ENCODE measurements at places on chromosomes 7 and 10.

- no peak overlapping the region for H3K4me3 ChIP-seq
- no peaks in the 10 kb centered on the region for H3K27me3 ChIP-seq
- H3K36me3 ChIP-seq = peaks cover 9% of the 10 kb centered on the region
Observed at GRCh38 chr7:45718464-45719330, 144.5 kb downstream of the ADCY1 start.

DNA sequence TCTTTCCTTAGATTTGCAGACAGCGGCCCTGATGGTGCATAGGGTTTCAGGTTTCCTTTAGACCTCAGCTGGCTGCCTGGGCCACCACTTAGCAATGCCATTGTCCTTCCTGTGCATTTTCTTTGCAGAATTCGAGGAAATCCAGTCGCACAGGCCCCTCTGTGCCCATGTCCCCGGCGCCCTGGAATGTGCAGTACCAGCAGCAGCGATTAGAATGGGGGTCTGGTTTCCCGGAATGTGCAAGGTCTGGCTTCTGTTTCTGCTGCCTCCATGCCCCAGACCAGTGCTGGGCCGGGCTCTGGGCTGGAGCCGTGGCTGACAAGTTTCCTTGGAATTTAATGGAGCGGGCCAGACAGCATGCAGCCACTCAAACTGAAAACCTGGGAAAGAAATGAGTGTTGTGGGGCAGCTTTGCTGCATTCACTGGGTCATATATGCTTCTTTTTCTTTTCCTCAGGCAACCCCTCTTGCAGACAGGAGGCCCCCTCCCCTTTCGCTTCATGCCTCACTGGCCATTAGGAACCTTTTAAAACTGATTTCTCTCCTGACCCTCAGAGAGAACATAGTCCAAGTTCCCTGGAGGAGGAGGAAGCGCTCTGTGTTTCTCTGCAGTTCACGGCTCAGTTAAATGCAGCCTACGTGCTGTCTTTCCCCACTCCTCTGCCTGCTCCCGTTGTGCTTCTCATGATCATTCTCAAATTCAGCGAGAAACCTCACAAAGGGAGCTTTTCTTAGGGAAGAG is 14.4 kb downstream of the HTRA1 start:
- no peaks in the 10 kb centered on the region for H3K36me3 ChIP-seq
- peaks cover 3% of the 10 kb centered on the region for H3K27me3 ChIP-seq
- H3K4me3 ChIP-seq = no peak overlapping the region
- H3K4me1 ChIP-seq = peaks cover 22% of the 10 kb centered on the region
- peak overlapping the region; percentile 50 for H3K27ac ChIP-seq

GRCh38 chr7:27235387-27236311 is 7.0 kb upstream of the EVX1 start:
- no peaks in the 10 kb centered on the region for H3K36me3 ChIP-seq
- peak overlapping the region; percentile 73 for H3K4me3 ChIP-seq
- DNase-seq = peak; percentile 69
- peaks cover 86% of the 10 kb centered on the region for H3K27me3 ChIP-seq
- no peak overlapping the region for H3K27ac ChIP-seq

- H3K4me3 ChIP-seq = no peak overlapping the region
- peaks cover 8% of the 10 kb centered on the region for H3K4me1 ChIP-seq
- H3K27ac ChIP-seq = no peak overlapping the region
- no peaks in the 10 kb centered on the region for H3K27me3 ChIP-seq
Observed at GRCh38 chr10:3578159-3578558, 206.8 kb downstream of the KLF6 start.

DNA sequence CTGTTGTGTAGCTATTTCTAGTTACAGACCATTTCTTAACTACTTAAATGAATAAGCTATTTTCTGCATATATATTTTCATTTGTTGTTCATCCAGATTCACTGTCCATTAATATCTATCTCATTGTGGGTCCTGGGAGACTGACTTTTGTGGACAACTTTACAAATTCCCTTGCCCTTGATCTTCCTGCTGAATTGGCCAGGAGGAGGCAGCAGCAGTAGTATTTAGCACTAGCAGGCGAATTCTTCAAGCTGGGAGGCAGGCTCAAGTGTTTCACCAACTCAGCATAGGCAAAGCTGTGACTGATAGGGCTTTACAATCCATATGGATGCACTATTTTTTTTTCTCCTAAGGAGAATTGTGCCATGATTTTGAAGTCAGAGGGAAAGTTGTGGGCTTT is 461.0 kb upstream of the NRG3 start:
- H3K36me3 ChIP-seq = no peaks in the 10 kb centered on the region
- no peak overlapping the region for H3K27ac ChIP-seq
- H3K4me3 ChIP-seq = no peak overlapping the region
- H3K4me1 ChIP-seq = no peaks in the 10 kb centered on the region
- DNase-seq = peak; percentile 1
- H3K27me3 ChIP-seq = no peaks in the 10 kb centered on the region

DNA sequence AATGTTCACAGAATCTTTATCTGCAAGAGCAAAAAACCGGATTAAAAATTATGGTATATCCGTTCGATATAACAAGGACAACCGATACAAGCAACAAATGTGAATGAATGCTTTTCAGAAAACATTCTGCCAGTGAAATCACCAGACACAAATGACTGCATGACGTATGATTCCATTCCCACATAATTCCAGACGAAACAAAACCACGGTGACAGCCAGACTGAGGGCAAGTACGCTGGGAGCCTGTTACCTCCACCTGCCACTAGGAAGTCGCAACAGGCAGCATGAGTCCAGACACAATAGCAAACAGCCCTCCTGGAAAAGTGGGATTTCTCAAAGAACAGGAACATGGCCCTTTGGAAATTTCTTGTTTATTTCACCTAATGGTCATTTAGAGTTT is 41.7 kb downstream of the MAD1L1 start:
- H3K36me3 ChIP-seq = peaks cover 40% of the 10 kb centered on the region
- H3K27me3 ChIP-seq = no peaks in the 10 kb centered on the region
- no peak overlapping the region for H3K4me3 ChIP-seq
- H3K27ac ChIP-seq = no peak overlapping the region

DNA sequence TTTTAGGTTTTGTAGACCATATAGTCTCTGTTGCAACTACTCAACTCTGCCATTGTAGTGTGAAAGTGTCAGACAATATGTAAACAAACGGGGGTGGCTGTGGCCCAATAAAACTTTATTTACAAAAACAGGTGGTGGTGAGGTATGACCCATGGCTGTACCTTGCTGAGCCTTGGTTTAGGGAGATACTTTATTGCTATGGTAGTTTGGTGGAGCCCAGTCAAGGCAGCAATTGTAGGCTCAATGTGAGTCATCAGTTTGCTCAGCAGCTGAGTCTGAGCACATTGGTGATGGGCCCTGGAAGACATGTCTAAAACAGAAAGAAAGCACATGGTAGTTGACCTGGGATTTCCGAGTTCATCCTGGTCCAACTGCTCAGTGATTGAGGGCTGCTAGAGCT is 242.5 kb downstream of the REEP3 start:
- no peaks in the 10 kb centered on the region for H3K36me3 ChIP-seq
- H3K27ac ChIP-seq = no peak overlapping the region
- H3K27me3 ChIP-seq = peaks cover 72% of the 10 kb centered on the region
- no peak overlapping the region for H3K4me3 ChIP-seq
- no peak for DNase-seq
- peaks cover 11% of the 10 kb centered on the region for H3K4me1 ChIP-seq

DNA sequence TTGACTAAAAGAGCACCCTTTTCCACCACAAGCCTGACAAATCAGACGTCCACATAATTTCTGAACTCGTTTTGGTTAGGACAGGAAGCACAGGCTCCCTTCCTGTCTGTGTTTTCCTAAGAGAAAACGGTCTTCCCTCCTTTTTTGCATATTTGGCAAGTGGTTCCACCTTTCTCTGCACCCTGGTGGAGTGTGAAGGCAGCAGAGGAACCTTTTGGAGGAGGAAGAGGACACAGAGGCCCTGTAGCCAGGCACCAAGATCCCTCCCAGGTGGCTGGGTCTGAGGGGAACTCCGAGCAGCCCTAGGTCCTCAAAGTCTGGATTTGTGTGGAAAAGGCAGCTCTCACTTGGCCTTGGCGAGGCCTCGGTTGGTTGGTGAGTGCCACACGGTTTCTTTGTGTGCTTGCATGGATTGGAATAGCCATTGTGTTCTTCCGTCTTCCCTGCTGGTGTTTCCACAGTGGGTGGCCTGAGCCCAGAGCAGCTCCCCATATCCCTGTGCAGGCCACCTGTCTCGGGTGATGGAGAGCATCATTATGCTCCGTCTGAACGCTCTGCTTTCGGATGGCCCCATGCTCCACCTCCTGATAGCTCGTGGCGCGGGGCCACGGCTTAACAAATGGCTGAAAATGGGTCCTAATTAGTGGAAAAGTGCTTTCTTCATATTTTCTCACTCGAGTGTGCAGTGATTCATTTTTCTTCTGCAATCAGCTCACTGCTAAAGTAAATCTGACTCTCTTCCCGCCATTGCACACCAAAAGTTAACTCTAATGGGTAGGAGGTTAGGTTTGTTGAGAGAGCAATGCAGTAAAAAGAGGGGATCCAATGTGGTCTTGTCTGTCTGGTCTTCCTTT is 4.2 kb downstream of the IKZF1 start:
- no peak for DNase-seq
- no peak overlapping the region for H3K4me3 ChIP-seq
- H3K4me1 ChIP-seq = peaks cover 48% of the 10 kb centered on the region

DNA sequence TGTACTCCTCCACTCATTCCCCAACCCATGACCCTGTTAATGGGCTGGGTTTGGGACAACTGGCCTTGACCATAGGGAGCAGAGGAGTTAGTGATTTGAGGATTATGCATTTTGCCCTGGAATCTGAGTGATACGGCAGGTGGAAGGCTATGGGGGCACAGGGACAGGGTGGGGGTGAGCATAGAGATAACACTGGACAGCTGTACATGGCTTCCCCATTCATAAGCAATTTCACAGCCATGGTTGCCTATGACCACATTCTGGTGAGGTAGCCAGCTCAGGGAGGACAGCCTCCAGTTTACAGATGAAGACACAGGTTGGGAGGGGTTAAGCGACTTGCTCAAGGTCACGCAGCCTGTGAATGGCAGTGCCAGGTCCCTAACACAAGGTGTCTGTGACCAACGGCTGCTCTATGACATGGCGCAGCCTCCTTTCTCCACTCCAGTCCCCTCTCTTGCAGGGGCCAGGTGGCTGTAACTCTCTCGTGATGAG is 319.5 kb downstream of the PLXNA4 start:
- peaks cover 5% of the 10 kb centered on the region for H3K4me1 ChIP-seq
- no peak for DNase-seq
- no peaks in the 10 kb centered on the region for H3K36me3 ChIP-seq
- H3K27ac ChIP-seq = no peak overlapping the region
- no peak overlapping the region for H3K4me3 ChIP-seq

DNA sequence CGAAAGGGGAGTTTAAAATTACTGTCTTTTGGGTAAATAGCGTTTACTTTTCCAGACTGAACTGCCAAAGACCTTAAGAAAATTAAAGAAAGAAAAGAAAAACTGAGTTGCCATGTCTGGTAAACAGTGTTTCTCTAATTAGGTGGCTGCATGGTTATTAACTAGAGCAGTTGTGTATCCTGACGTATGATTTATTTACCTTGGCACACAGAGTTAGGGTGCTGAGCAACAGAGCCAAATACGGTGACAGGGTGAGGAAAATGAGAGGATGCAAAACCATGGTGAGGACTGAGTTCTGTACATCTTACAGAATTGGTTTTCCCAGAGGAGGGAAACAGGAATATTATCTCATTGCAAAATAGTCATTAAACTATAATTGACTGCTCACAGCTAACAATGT is 546.4 kb upstream of the FZD8 start:
- no peaks in the 10 kb centered on the region for H3K4me1 ChIP-seq
- no peak overlapping the region for H3K4me3 ChIP-seq

DNA sequence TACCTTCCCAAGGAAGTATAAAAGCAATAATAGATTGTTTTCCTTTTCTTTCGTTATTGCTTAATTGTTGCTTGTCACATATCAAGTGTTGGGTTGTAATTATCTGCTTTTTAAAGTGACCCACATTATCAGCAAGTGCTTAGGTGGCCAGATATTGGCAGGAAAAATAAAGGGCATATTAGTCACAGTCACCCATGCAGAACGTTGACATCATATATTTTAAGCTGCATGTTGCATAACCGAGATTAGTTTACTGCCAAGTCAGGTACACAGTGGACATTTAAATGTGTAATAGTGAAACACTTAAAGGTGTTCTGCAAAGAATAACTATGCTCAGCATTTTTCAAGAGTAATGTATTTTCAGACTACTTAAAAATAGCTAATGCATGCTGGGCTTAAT is 11.4 kb downstream of the NEBL start:
- DNase-seq = no peak
- H3K27ac ChIP-seq = no peak overlapping the region
- H3K4me3 ChIP-seq = no peak overlapping the region
- no peaks in the 10 kb centered on the region for H3K36me3 ChIP-seq
- peaks cover 11% of the 10 kb centered on the region for H3K4me1 ChIP-seq

GRCh38 chr7:152180587-152180986 is 155.1 kb downstream of the GALNT11 start:
- H3K4me1 ChIP-seq = no peaks in the 10 kb centered on the region
- no peak overlapping the region for H3K4me3 ChIP-seq
- peaks cover 37% of the 10 kb centered on the region for H3K36me3 ChIP-seq
- no peaks in the 10 kb centered on the region for H3K27me3 ChIP-seq
- no peak overlapping the region for H3K27ac ChIP-seq

- no peak for DNase-seq
- H3K4me3 ChIP-seq = no peak overlapping the region
- peaks cover 28% of the 10 kb centered on the region for H3K36me3 ChIP-seq
- peak overlapping the region; percentile 35 for H3K27ac ChIP-seq
- no peaks in the 10 kb centered on the region for H3K27me3 ChIP-seq
Observed at GRCh38 chr10:11286261-11286852, 268.7 kb downstream of the CELF2 start.

- H3K27ac ChIP-seq = no peak overlapping the region
- no peak overlapping the region for H3K4me3 ChIP-seq
- H3K27me3 ChIP-seq = no peaks in the 10 kb centered on the region
- no peak for DNase-seq
- H3K4me1 ChIP-seq = peaks cover 15% of the 10 kb centered on the region
- no peaks in the 10 kb centered on the region for H3K36me3 ChIP-seq
Observed at GRCh38 chr7:116582164-116582732, 57.4 kb downstream of the CAV1 start.

Measured in neural crest cell (in vitro differentiated cells).